ENCODE measurements at places on chromosomes 2 and 18.
A peak's percentile ranks its signal among the peaks of the same experiment; 100 is the strongest.

DNA sequence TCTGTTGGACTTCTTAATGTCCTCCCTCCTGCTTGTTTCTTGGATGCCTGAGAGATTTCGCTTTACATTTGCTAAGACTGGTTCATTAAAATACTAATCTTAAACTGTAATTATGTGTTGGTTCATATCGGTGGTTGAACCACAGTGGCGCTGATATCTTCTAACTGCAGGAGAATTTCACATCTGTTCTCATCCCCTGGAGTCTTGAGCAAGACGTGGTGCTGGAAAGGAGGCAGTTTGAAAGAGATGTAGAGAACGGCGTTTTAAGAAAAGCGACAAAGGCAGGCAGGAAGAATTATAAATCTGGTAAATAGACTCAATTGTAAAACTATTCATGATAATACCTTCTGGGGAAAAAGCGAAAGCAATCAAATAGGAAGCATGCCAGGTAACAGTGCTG lies 79.5 kb downstream of the NXPH2 start:
- DNase-seq, result no peak

DNA sequence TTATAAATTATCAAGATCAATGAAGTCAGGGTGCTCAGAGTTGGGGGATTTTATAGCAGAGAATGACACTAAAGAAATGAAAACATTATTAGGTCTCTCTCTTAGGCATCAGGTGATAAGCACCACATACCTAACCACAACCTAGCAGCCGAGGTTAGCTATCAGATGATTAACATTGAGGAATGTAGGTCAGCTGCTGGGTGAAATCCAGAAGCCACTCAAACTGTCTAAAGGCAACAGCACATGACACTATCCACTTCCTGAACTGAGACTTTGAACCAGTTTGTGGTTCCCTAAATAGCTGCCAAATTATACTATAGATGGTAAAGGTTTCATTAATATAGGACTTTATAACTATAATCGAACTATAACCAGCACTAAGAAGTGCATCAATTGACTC lies 4.7 kb downstream of the EPG5 start:
- DNase-seq, result peak; percentile 89

- no peak for DNase-seq
These were observed 27.9 kb downstream of the ITGAV start for GRCh38 chr2:186617771-186618170.

DNA sequence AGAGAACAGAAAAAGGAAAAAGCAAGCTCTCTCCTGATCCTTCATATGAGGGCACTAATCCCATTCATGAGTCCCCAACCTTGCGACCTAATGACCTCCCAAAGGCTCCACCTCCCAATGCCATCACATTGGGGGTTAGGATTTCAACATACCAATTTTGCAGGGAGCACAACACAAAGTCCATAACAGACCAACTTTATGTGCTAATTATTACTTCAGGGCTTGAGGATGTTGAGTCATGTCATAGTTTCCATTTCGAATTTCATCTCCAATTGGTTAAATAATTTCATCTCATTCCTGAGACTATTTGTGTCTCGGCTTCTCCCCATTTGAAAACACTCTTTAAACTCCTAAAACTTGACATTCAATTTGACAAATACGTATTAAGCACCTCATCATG lies 69.9 kb upstream of the KLF7 start:
- DNase-seq, result no peak

GRCh38 chr2:18639756-18640453 lies 50.5 kb upstream of the NT5C1B start:
- DNase-seq, result no peak

GRCh38 chr2:209556354-209556961 lies 132.6 kb downstream of the MAP2 start:
- no peak for DNase-seq

All from NCI-H226 (cell line).